ENCODE measurements at places on chromosomes 3 and 15.

- DNase-seq: no peak
Measured at GRCh38 chr3:15467227-15468181, 40.1 kb downstream of the EAF1 start.

DNA sequence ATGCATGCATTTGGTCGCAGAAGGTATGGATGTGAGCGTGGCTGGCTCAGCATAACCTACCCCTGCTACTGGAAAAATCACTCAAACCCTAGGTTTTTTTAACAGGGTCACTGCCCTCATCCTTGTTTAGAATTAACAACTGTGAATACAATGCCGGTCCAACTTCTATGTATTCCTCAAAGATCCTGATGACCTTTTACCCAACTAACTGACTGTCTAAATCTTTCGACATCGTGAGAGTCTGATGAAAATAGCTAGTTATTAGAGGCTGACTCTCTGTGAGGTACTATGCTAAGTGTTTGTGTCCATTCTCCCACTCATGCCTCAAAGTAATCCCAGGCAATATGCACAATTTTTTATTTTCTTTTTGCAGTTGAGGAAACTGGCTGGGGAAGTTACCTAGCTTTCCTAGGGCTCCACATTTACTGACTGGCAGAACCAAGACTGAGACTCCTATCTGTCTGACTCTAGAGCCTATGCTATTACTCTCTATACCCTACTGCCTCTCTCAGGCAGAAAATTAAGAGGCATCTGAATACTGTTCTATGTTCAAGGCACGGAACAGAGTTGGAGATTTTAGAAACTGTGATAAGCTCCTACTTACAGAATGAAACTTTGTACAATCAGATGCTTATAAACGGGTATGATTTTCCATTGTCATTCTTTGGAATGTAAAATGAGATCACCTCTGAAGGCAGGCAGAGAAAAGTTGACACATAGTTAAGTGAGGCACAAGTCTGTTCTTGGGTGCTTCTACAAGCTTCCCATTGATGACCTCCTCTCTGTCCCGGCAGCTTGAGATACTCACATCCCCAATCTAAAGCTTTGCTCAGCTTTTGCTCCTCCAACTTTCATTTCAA lies 56.4 kb downstream of the FILIP1L start:
- no peak for DNase-seq

GRCh38 chr3:171829841-171830517 lies 13.2 kb upstream of the TMEM212 start:
- DNase-seq: no peak

DNA sequence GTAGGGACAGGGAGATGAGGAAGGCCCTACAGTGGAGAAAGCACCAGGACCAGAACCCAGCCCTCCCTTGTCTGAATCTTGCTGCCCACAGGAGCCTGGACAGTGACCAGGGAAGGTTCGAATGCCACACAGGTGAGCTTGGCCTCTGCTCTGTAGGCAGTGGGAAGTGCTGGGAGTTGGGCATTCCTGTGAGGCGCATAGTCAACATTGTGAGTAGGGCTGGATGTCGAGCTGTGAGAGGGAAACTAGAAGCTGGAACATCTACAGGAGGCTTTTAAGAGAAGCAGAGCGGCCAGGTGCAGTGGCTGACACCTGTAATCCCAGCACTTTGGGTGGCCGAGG lies 20.3 kb upstream of the ALAS1 start:
- no peak for DNase-seq

DNA sequence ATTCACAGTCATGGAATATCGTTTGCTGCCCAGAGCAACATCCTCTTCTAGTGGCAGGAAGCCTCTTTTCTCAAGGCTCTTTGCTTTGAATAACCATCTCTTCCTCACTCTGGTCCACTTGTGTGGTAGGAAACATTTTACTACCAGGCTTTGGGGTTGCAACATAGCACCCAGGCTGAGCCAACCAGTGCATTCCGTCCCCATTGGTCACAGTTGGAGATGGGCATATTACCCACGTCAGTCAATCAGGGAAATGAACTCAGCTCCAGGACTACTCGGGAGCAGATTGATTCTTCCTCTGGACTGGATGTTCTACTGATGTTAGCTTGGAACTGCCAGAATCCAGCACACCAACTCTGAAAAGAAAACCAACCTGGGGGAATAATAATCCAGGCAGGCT lies 4.2 kb upstream of the PEX5L start:
- DNase-seq: no peak

- DNase-seq: no peak
Measured at GRCh38 chr3:155449613-155450267, 156.3 kb upstream of the STRIT1 start.

DNA sequence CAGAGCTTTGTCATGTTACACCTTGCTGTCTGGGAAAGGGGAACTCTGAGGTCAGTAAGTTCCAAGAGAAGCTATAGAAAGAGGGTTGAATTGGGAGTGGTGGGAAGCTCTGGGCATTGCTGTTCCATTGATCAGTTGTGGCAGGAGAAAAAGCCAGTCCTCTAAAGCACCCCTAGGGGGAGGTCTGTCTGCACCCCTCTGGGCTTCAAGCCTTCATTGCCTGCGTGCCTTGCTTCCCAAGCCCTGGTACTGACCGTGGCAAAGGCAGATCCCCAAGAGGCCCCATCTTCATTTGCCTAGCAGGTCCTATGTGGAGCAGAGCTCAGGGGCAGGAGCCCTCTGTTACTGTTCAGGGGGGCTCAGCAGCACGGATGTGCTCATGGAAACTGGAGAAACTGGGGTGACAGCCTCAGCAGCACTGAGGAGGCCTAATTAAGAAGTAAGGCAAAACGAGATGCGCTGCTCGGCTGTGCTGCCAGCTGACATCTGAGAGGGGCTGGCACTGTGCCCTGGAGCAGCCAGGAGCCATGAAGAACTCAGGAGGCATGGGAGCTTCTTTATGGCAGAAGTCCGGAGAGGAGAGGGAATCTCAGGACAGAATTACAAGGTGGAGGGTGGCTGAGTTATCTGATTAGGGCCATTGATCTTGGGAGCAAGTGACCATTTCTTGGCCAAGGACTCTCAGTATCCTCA lies 270.9 kb downstream of the RPLP1 start:
- DNase-seq: no peak
